ENCODE measurements at places on chromosomes 2 and 18. TPM values are rescaled to one million over a fixed set of nuclear protein-coding genes. Genes with fewer than 3 reads are reported as not detected.
A peak's percentile ranks its signal among the peaks of the same experiment; 100 is the strongest.

ZEB2 gene
- total RNA-seq = 15.2 TPM

UGT1A3 gene
- not detected for total RNA-seq

SEC11C gene
- total RNA-seq = 126 TPM

RTP5 gene
- total RNA-seq = 0.07 TPM

MPP4 gene
- not detected for total RNA-seq

DNA sequence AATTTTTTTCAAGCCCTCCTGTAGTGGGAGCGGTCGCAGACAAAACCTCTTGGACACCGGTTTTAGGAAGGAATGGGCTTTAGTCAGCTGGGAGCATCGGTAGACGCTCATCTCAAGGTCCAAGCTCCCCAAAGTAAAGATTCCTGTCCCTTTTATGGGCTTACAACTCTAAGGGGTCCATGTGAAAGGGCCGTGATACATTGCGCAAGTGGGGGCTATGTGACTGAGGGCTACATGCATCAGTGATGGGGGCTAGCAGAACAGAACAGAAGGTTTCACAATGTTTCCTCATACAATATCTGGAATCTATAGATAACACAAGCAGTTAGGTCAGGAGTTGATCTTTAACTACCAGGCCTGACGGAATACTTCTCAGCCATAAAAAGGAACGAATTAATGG is 62.5 kb downstream of the CAMKMT start:
- no peak for DNase-seq

DNA sequence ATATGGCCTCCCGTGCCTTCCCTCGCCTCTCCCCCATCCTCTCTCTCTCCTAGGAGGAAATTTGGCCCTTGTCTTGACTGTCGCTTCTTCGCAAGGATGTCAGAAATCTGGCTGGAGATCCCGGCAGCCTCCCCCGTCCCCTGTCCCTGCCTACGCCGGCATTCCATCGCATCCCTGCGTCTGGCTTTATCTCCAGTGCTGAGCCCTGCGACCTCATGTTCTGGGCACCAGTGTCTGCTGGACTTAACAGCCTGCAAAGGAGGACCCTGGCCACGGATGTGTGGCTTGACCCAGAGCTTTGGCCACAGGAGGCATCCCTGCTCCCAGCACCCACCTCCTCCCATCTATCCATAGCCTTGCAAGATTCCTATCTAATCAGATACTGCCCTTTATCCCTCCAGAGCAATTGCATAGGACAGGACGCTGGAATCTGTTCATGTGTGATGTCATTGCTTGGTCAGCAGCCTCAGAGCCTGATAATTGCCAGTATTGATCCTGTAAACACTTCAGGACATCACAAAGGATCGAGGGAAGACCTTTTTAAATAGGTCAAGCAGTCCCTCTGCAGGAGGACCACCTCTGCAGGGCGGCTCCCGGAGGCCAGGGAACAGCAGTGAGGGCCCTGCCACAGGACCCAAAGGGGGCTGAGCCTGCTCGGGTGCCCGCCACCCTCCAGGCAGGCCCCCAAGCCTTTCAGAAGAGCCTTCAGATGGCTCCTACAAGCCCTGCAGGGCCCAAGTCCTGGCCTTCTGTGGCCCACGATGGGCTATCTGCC is 168.2 kb downstream of the TWIST2 start:
- no peak for DNase-seq

GRCh38 chr2:141652308-141652707 is 478.5 kb downstream of the LRP1B start:
- DNase-seq = no peak

DNA sequence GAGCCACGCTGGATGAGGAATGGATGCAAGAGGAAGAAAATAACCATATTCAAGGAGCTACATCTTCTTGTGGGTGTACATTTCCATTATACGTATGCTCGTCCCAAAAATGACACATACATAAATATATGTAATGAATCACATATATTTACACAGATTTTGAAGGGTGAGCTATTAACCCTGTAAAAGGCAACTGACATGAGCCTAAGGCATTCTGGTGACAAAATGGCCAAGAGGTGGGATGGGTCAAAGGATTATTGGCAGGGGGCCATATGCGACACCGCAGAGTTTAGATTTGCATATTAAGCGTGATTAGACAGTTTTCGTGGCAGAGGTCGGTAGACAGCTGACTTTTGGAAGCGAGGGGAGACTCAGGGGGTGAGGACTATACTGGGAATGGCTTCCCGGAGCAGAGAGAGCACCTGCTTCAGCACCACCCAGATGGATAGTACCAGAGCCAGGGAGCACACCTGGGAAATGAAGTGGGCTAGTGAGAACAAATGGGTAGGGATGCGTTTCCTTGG is 431 bp upstream of the CNRIP1 start:
- no peak for DNase-seq

- peak; percentile 77 for DNase-seq
Measured at GRCh38 chr18:32549248-32550110, 78.8 kb upstream of the GAREM1 start.

- no peak for DNase-seq
Measured at GRCh38 chr2:142866426-142866825, 11.0 kb upstream of the KYNU start.

GRCh38 chr2:16244153-16244965 is 304.0 kb downstream of the MYCN start:
- DNase-seq = no peak

DNA sequence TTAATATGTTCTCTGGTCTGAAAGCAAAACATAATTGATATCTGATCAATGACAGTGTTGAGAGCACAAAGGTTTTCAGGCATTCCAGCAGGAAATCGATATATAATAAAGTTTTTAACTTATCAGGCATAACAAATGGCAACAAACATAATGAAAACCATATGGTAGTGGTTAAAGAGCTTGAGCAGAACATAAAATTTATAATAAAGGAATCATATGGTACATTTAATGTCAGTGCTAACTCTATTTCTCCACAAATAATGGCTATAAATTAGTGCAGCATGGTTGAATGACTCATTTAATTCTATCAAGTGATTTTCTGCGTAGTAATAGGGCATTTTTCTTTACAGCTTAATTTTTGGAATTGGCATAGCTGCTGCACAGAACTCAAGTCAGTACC is 306.2 kb downstream of the FSIP2 start:
- DNase-seq = no peak

DNA sequence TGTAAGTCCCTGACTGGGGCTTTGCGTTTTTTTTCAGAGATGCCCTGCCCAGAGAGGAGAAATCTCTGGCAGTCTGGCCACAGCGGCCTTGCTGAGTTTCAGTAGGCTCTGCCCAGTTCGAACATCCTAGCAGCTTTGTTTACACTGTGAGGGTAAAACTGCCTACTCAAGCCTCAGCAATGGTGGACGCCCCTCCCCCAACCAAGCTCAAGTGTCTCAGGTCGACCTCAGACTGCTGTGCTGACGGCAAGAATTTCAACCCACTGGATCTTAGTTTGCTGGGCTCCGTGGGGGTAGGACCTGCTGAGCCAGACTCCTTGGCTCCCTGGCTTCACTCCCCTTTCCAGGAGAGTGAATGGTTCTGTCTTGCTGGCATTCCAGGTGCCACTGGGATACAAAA is 31.7 kb downstream of the L3MBTL4 start:
- no peak for DNase-seq

Measured in activated CD4-positive, alpha-beta T cell treated with anti-CD3 and anti-CD28 coated beads, Interleukin-2, amount 10 ng/mL, durations not matched to agents 24 days and 14 days (primary cell).